Thoracic aorta endothelial cell (primary cell): ENCODE measurements at places on chromosomes 2 and 18. TPM values are rescaled to one million over a fixed set of nuclear protein-coding genes. Genes with fewer than 3 reads are reported as not detected.

CNTNAP5 gene
- not detected in 2 replicates for total RNA-seq

SEH1L gene
- 59.2 and 63.2 TPM in 2 replicates for total RNA-seq

LRP1B gene
- 0.07 and 0.13 TPM in 2 replicates for total RNA-seq

SCRN3 gene
- 29.8 and 34.2 TPM in 2 replicates for total RNA-seq

PARD3B gene
- 18.4 and 19.0 TPM in 2 replicates for total RNA-seq

ACVR2A gene
- 16.1 and 18.8 TPM in 2 replicates for total RNA-seq

CRACDL gene
- 4.1 and 12.2 TPM in 2 replicates for total RNA-seq

SERPINB2 gene
- total RNA-seq: 28.1 and 37.5 TPM in 2 replicates

SERPINB4 gene
- not detected in 2 replicates for total RNA-seq

KIAA2012 gene
- not detected in 2 replicates for total RNA-seq

SCN9A gene
- total RNA-seq: 1.1 and 2.1 TPM in 2 replicates

FZD7 gene
- 0.27 and 0.36 TPM in 2 replicates for total RNA-seq

LYPD1 gene
- 2.5 and 58.1 TPM in 2 replicates for total RNA-seq

SIX3 gene
- not detected in 2 replicates for total RNA-seq

TACR1 gene
- total RNA-seq: not detected in 2 replicates

SPC25 gene
- total RNA-seq: 16.4 and 21.7 TPM in 2 replicates
